ENCODE measurements at places on chromosomes 7 and 10.

DNA sequence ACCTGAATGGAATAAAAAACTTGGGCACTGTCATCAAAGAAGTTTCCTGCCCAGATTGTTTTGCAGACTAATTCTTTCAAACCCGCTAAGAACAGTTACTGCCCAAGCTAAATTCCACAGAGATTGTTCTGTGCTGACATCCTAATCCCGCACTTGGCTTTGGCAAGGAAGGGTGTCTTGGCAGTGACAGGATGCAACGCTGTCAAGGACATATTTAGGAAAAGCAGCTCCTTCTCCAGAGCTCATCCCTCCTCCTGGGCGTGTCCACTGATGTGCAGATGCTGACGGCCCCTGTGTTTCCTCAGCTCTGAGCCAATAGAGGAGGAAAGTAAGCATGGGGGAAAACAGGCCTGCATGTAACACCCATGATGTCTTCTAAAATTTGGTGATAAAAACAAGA, 74.2 kb downstream of the EEPD1 start:
- DNase-seq = no peak

- DNase-seq = no peak
Observed at GRCh38 chr10:52334595-52334994, 20.5 kb downstream of the DKK1 start.

DNA sequence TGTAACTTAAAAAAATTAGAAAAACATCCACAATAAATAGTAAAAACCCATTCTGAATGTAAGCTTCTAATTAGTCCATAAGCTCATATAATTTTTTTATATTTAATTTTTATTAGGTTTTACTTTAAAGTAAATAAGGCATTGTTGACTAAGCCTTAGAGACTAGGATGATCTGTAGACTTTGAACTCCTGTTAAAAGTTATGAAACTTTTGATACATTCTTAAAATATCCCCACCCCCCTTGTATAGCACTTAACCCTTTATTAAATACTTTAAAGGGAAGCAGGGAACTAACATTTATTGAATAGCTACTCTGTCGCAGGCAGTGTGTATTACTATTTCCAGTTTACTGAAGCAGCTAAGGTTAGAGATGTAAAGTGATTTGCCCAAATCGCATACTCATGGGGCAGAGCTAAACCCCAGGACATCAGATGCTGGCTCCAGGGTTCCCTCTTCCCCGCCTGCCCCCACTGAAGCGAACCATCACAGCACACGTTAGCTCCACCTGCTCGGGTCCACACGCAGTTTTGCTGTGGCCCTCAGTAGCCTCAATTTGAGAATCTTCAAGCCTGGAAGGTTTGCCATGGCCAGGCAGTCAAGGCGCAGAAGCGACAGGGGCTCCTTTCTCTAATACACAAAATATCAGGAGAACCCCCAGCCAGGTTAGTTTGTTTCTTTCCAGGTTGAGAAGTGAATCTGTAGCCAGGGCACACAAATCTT, 762 bp downstream of the PON1 start:
- no peak for DNase-seq

GRCh38 chr10:78357141-78358063, 323.7 kb downstream of the RPS24 start:
- DNase-seq = no peak

DNA sequence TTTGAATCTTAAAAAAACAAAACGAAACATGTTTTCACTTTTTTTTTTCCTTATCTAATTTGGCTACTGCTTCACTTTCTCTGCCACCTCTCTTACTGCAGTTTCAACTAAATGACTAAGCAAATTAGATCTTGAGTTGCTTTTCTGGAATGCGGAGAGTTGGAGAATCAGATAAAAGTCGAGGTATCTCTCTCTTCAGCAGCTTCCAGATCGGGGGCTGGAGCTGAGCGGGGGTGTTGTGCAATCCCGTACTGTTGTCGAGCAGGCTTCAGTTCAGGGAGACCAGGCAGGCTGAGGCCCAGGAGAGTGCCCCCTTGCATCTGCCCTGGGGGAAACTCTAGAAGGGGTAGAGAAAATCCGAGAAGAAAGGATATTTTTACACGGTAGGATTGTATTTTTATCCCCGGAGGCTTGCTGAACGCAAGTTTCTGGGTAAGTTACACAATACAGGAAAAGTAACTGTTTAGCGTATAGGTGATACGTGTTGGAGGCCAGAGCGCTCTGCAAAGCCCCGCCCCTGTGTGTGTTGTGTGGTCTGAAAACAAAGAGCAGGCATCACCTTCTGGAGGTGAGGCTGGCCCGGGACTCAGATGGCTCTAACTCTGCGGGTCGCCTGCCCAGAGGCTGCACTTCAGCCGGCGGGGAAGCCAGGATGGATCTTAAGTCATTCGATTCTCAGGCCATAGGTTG, 116.6 kb downstream of the KLF6 start:
- no peak for DNase-seq

DNA sequence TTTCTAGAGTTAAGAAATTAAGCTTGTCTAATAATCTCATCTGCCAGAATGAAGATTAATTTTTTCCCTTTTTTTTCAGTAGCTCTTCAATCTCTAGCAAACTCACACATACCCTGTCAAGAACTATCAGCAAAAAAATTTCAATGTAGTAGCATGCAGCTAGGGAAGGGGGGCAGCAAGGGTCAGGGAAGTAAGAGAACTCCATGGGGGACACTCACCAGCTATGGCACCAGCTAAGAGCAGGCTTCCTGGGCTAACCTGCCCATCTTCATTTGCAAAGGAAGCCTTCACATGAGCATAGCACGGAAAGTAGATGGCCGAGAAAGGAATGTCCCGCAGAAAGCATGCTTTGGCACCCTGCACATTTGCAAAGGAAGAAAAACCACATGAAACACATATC, 190.4 kb downstream of the SLC25A13 start:
- no peak for DNase-seq

- DNase-seq = no peak
Observed at GRCh38 chr10:90126256-90126595, 424.8 kb downstream of the KIF20B start.

- no peak for DNase-seq
Observed at GRCh38 chr10:119663866-119664698, 12.9 kb downstream of the BAG3 start.

DNA sequence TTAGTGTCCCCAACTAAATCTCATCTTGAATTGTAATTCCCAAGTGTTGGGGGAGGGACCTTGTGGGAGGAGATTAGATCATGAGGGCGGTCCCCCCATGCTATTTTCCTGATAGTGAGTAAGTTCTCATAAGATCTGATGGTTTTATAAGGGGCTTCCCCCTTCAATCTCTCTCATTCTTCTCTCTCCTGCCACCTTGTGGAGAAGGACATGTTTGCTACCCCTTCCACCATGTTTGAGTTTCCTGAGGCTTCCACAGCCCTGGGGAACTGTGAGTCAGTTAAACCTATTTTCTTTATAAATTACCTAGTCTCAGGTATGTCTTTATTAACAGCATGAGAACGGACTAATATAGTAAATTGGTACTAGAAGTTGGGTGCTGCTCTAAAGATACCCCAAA, 365.6 kb downstream of the ANKRD7 start:
- peak; percentile 3 for DNase-seq

DNA sequence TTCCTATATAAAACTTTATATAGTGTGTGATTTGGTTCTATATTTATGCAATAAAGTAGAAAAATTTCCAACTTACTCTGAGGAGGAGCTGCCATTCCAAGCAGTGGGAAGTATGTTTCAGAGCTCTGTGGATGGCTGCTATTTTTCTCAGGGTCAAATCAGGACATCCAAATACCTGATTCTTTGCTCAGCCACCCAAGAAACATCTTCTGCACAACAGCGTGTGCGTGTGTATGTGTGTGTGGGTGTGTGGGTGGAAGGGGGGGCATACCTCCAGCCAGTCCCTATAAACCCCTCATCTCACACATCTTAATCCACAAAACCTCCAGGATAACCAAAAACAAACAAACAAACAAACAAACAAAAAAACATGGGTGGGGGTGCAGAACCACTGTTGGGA, 66.3 kb upstream of the EMX2 start:
- no peak for DNase-seq

GRCh38 chr7:92246360-92247101, 757 bp downstream of the ANKIB1 start:
- no peak for DNase-seq

- DNase-seq = no peak
Observed at GRCh38 chr7:29122081-29122480, 24.3 kb downstream of the CPVL start.

DNA sequence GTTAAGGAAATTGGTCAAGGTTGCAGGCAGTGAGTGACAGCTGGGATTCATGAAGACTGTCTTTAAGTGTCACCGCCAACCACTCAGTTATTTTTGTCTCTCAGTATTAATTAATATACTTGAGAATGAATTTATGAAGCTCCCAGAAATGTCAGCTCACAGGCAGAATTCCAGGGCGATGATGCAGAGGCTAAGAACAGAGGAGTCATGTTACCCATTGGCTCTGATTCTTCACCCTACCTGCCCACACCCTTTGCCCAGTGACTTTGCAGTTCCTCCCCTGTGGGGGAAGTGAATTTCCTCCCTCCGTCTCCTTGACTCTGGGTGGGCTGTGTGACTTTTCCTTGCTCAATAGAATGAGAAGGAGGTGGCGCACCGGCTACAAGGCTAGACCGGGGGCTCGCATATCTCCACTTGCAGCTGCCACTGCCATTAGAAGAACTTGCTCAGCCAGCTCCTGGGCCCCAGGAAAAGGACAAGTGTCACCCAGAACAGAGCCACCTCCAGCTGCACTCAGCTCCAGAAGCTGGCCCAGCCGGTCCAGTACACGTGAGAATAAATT, 157.1 kb upstream of the PRKCQ start:
- peak; percentile 47 for DNase-seq

DNA sequence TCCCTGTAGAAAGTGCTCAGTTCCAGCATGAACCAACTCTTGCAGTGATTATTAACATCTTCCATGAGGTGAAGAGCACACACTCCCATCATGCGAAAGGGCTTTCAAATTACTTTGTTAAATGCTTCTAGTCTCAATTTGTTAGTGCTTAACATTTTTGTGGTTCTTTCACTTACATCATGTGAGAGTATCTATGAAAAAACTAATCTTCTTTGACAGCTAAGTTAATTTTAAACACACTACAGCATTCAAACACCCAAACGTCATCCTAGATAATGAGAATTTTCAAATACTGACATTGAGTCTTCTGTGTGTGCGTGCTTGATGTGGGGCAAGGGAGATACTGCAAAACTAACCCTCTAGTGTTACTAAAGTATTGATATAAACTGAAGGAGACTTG, 84.8 kb downstream of the ETV1 start:
- DNase-seq = no peak

DNA sequence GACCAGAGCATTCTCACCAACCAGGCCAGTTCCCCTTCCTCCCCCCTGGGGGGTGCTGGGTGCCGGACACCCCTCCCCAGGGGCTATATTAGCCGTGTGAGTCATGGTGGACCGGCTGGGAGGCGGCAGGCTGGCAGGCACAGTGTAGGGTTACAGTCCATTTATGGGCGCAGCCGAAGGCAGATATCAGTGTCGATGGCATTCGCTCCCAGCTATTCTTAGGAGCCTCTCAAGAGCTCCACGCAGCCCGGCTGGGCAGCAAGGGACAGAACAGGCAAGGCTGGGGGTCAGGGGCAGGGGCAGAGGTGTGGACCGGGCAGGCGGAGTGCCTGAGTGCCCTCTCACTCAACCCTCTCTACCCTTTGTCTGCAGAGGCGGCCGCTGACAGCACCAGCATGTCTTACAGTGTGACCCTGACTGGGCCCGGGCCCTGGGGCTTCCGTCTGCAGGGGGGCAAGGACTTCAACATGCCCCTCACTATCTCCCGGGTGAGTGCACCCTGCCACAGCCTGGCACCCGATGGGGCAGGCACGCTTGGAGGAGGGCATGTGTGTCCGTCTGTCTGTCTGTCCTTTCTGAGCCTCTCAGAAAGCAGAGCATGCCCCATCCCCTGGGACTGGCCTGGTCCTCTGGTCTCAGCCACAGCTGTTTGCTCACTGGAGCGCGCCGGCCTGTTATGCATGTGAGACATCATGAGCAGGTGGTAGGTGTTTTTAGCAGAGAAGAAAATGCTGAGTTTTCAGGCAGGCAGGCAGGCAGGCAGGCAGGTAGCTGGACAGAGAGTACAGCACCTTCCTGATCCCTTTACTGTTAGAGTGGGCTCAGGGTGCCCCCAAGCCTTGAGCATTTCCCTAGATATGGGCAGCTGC, at the start of gene LDB3:
TSS of gene LDB3 (plus strand) at position 215 of the 869 bp plus-strand sequence. CDS start at position 396, 181 bp downstream.
- DNase-seq = no peak
